H1 (cell line): ENCODE measurements at places on chromosomes 3 and 15. TPM values are rescaled to one million over a fixed set of nuclear protein-coding genes. Genes with fewer than 3 reads are reported as not detected.

GRCh38 chr3:70889162-70890019 is 577.0 kb upstream of the MDFIC2 start:
- DNase-seq: no peak
- H3K4me1 ChIP-seq: no peaks in the 10 kb centered on the region
- H3K4me3 ChIP-seq: no peak overlapping the region

GRCh38 chr3:2303566-2303965 is 204.9 kb downstream of the CNTN4 start:
- H3K36me3 ChIP-seq: no peaks in the 10 kb centered on the region
- no peaks in the 10 kb centered on the region for H3K27me3 ChIP-seq
- peak; percentile 67 for DNase-seq
- no peak overlapping the region for H3K27ac ChIP-seq
- no peak overlapping the region for H3K4me3 ChIP-seq

The SCG3 gene
- total RNA-seq: 42.4 and 45.9 TPM in 2 replicates

The TMEM40 gene
- total RNA-seq: not detected in 2 replicates
